ENCODE measurements at places on chromosomes 12 and 14. TPM values are rescaled to one million over a fixed set of nuclear protein-coding genes. Genes with fewer than 3 reads are reported as not detected.

The CFAP251 gene
- 0.92 TPM for total RNA-seq

The PMEL gene
- 1.3 TPM for total RNA-seq

The MYO1H gene
- total RNA-seq, result 0.41 TPM

The SLC16A7 gene
- 10.8 TPM for total RNA-seq

The RND1 gene
- 2.4 TPM for total RNA-seq

The POTEM gene
- total RNA-seq, result not detected

The PPFIA2 gene
- total RNA-seq, result 2.6 TPM

Measured in mucosa of descending colon (tissue), 3 donors.